Activated naive CD8-positive, alpha-beta T cell treated with anti-CD3 and anti-CD28 coated beads, Interleukin-2, amount 10 ng/mL, durations not matched to agents 7 days and 5 days (primary cell): ENCODE measurements at places on chromosomes 3 and 15. TPM values are rescaled to one million over a fixed set of nuclear protein-coding genes. Genes with fewer than 3 reads are reported as not detected.

Gene TMEM45A
- 0.78 TPM for total RNA-seq

Gene ACKR2
- total RNA-seq: 3.7 TPM

Gene IGSF10
- not detected for total RNA-seq

Gene PGBD4
- total RNA-seq: 3.8 TPM

Gene NFKBIZ
- total RNA-seq: 72.5 TPM

Gene FOXL2NB
- not detected for total RNA-seq

Gene CRYBG3
- total RNA-seq: 5.3 TPM

Gene PPP1R2
- total RNA-seq: 93.6 TPM

Gene MYL3
- total RNA-seq: not detected

GRCh38 chr3:127746400-127747057 is 73.8 kb downstream of the ABTB1 start:
- DNase-seq: no peak

DNA sequence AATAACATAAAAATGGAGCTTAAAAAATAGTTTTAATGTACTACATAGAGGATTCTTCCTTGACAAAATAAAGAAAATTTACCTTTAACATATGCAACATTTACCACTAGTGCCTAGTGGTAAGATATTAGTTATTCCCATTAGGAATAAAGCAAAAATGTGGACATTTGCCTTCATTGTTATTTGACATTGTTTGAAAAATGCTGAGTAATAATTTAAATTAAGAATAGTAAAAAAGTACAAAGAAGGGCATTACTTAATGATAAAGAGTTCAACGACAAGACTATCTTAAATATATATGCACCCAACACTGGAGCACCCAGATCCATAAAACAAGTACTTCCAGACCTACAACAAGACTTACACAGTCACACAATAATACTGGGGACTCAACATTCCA is 125.7 kb downstream of the POLR2M start:
- DNase-seq: no peak

GRCh38 chr3:52774901-52775864 is 2.2 kb upstream of the ITIH1 start:
- DNase-seq: no peak

- no peak for DNase-seq
Observed at GRCh38 chr15:78761020-78761419, 50.2 kb downstream of the ADAMTS7 start.

GRCh38 chr3:41290736-41291135 is 91.4 kb downstream of the CTNNB1 start:
- DNase-seq: no peak

DNA sequence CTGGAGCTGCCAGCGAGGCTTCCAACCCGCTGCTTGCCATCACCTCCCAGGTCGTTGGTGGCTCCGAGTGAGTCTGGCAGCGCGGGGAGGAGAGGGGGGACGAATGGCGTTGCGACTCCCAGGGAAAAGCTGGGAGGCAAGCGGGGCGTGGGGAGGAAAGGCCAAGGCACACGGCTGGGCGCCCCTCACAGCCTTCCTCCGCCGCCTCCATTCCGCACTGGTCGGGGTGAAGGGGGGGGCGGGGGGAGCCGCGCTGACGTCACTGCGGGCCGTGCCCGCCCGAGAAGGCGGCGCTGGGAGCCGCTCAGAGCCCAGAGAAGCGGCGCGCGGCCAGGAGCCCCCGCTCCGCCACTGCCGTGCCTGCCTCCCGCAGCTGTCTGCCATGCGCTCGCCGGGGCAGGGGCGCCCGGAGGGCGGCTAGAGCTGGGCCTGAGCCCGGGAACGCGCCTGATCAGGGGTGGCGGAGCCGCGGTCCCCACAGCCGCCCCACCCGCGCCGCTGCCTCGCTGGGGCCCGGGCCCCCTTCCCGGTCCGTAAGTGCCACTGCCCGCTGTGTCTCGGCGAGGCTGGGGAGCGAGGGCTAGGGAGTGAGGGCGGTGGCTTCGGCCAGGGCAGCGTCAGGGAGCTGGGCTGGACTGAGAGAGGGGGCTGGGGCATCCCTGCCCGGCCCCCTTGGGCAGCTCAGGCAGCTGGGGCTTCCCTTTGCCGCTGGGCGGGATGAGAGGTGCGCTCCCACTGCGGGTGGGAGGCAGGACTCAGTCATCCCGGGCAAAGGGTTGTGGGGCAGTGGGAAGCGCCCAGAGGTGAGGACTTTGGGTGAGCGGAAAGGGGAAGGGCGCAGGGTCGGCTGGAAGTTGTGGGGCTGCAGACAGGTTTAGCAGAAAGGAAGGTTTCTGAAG is 27.8 kb upstream of the POLG start:
- no peak for DNase-seq

GRCh38 chr15:72078887-72079286 is 39.1 kb downstream of the MYO9A start:
- DNase-seq: no peak

DNA sequence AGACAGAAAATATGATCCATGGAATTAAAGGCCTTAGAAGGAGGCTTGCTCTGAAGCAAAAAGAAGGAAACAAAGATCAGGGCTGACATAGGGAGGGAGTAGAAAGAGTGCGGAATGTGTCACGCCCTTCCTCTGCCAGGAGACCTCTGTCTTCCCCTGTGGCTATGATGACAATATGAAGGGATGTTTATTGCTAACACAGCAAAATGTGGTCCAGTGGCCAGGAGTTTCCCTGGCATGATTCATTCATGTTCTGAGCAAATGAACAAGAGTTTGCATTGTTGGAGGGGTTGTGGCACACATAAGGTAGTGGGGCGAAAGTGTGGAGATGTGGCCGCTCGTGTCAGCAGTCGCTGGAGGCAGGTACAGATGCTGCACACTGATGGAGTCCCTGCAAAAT is 169.4 kb downstream of the SHQ1 start:
- no peak for DNase-seq

GRCh38 chr3:45082142-45082538 is 56.0 kb downstream of the CLEC3B start:
- DNase-seq: no peak

- no peak for DNase-seq
Observed at GRCh38 chr3:126895178-126896066, 87.5 kb upstream of the PLXNA1 start.

DNA sequence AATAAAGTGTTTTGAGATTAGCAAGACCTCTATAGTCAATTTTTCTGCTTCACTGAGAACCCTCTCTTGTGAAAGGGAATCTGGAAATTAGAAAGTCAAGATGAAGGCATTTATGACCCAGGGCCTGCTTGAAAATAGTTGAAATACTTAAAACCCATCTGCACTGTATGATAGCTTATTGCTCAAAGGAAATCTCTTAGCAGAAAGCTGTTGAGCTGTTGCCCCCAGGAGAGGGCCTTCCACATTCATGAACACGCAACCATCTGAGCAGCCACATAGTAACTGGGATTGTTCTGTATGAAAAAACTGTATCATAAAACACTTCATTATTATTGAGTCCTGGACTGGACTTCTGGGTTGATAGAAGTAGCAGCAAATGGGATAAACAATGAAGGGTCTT is 106.4 kb upstream of the PTX3 start:
- DNase-seq: no peak

DNA sequence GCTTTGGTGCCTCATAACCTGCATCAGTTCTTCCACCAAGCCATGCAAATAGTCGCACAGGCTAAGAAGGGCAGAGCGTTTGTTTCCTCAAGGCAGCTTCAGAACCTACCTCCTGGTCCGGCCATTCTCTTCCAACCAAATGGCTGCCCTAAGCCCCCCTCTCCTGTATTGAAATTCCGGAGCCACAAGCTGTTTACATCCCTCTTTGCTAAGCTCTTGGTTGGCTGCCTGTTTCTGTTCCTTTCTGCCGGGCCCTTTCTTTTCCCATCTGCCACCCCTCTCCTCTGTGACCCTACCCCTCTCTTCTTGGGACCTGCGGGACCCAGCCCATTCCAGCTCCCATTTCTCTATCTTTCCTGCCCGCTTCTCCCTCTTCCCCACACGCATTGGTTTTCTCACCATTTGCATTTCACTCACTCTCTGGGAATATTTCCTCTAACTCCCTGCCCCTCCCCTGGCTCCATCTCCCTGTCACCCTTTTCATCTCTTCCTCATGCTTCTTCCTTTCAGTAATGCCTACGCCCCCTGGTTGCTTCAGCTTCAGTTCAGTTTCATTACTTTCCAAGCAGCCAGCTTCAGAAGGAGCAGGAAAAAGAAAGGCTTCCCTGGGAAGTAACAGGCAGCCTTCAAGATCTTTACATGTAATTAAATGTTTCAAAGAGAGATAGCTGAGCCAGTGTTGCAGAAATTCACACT is 113.5 kb downstream of the RAB11A start:
- DNase-seq: no peak

DNA sequence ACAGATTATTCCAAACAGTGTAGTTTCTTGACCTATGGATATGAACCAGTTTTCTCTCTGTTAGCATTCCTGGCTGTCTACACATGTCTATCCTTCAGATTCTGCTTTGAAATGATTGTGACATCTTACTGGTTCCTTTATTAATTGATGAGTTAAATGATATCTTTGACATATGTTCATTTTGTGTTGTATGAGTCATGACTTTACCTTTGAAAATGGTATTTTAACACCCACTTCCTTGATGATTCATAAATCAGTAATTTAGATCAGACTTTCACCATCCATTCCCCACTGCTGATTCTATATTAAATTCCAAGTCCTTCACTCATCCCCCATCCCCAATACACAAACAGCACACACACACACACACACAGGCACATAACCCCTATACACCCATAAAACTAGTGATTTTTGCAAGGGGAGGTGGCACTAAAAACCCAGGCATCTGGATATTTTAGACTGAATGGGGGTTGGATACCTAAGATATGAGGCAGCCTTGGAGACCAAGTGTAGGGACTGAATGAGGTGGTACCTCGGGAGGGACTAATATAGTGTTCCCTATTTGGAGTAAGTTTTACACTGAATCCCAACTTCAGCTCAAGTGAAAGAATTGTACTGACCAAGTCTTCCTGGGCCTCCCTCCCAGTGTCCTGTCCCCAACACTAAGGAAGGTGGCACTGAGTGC is 9.7 kb downstream of the CCK start:
- no peak for DNase-seq

DNA sequence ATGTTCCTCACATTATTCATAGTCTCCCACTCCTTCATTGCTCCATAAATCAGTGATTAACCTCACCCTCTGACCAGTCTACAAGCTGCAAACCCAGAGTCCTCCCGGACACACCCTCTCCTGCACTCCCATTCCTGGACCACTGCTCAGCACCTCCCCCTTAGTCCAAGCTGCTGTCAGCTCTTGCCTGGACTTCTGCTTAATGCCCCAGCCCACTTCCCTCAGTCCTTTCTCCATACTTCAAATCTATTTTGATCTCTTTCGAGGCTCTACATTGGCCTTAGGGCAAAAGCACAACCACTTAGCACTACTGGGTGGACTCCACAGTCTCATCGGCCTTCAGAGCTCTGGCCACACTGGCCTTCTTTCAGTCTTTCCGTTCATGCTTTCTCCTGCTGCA is 79.4 kb upstream of the FAM98B start:
- DNase-seq: no peak

- DNase-seq: no peak
Observed at GRCh38 chr3:127690823-127691452, 18.2 kb downstream of the ABTB1 start.

DNA sequence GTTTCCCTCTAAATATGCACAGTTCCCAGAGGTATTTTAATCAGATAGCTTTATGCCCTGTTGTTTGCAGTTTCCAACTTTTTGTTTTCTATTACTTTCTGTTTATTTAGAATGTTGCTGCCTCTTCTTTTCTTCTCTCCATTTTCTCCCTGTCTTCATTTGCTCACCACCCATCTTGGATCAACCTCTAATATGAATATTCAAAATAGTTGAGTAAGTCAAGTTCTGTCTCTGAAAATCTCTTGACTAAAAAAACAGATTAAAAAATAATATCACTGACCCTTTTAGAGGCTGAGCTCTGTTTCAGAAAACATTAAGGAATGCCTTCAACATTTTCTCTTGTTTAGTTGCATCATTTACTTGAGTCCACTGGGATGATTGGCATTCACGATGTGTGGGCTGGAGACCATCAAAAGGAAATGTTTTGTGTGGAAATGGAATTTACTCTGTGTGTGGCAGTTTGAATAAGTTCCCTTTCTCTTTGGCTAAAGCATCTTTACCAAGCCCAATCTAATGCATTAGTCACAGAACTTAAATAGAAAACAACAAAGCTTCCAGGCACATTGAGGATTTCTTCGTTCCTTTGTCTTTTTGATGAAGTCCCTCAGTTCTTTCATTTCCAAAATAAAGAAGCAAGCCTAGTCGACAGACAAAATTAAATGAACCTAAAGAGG is 633.9 kb upstream of the TGFBR2 start:
- DNase-seq: no peak

- no peak for DNase-seq
Observed at GRCh38 chr15:83496766-83497165, 49.6 kb downstream of the SH3GL3 start.

GRCh38 chr3:165383381-165383780 is 187.2 kb upstream of the SLITRK3 start:
- no peak for DNase-seq

GRCh38 chr3:141913150-141913811 is 36.8 kb downstream of the ATP1B3 start:
- DNase-seq: no peak
